ENCODE measurements at places on chromosomes 2 and 18. TPM values are rescaled to one million over a fixed set of nuclear protein-coding genes. Genes with fewer than 3 reads are reported as not detected.

DNA sequence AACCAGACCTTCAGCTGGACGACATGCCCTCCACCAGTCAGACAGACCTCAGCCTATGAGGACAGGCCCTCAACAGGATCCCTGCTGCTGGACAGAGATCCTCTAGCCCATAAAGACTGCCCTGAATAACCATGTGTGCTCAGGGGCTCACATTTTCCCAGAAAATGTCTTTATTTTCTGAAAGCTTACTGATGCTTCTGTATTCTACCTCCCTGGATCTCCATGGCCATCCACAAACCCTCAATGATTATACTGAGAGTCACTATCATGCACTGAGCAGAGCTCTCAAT is 1.8 kb upstream of the PTPN18 start:
- H3K36me3 ChIP-seq, result no peaks in the 10 kb centered on the region
- H3K4me1 ChIP-seq, result no peaks in the 10 kb centered on the region
- peaks cover 16% of the 10 kb centered on the region for H3K27me3 ChIP-seq

DNA sequence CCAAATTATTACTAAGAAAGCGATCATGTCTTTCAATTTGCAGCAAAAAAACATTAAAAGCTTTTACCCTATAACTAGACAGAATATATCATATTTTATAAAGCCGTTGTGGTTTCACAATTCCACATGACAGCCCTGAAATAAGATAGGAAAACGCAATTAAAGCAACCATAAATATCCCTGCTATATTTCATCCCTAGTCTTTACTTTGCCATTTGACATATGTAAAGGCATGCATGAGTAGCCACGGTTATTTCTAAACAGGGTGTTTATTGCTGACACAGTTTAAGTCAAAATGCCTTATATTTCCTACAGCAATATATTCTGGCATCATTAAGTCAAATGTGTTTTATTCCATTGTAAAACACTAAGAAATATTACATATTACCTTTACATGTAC is 239.9 kb downstream of the DSEL start:
- H3K4me1 ChIP-seq, result no peaks in the 10 kb centered on the region
- H3K36me3 ChIP-seq, result no peaks in the 10 kb centered on the region
- no peak for DNase-seq
- H3K4me3 ChIP-seq, result no peak overlapping the region

- no peaks in the 10 kb centered on the region for H3K27me3 ChIP-seq
- no peak overlapping the region for H3K4me3 ChIP-seq
- peak overlapping the region; percentile 46 for H3K27ac ChIP-seq
- H3K36me3 ChIP-seq, result no peaks in the 10 kb centered on the region
- no peak for DNase-seq
Measured at GRCh38 chr2:215620528-215620927, 184.7 kb upstream of the FN1 start.

DNA sequence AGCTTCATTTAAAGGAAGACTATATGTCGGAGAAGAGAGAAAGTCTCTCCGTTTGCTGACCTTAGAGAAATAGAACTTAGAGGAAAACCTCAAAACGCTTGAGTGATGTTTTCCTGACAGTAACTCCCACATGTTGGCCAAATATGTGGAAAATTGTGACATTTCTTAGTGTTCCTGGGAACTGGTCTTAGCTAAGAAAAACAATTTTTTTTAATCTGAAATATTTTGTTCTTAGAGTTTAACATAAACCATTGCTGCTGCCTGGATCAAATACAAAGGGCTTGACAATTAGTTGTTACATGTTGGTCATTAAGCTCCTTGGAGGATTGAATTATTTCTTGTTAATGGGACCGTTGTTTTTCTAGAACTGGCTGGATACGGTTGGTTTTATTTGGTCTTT is 16.3 kb downstream of the DYNC2LI1 start:
- no peak overlapping the region for H3K27ac ChIP-seq
- peaks cover 3% of the 10 kb centered on the region for H3K36me3 ChIP-seq
- H3K27me3 ChIP-seq, result no peaks in the 10 kb centered on the region
- H3K4me3 ChIP-seq, result no peak overlapping the region
- H3K4me1 ChIP-seq, result no peaks in the 10 kb centered on the region

DNA sequence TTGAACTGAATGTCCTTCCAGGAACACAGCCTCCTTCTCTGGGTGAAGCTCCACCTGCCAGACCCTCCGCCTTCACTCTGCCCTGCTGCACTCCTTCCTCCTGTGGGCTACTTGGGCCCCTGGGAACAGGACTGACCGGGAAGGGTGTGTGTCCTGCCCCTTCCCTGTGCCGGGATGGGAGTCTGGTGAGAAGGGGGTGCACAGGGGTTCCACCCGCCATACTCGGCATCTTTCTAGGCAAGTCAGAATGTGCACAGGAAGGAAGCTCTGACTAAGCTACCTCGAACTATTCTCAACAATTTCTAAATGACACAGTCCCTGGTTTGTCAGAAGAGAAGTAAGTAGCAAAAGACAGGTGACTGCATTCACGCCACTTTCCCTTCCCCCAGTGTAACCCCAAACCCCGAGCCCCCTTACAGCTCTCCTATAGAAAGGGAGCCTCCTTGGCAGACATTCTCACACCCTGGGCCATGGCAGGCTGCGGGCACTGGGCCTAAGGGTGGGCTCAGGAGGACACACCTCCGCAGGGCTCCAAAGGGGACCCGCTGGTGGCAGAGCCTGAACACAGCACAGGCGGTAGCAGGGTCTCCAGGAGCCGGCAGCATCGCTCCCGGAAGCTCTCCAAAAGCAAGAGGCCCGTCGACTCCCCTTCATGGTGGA is 184.1 kb downstream of the HDAC4 start:
- no peaks in the 10 kb centered on the region for H3K27me3 ChIP-seq
- peak; percentile 58 for DNase-seq
- peaks cover 8% of the 10 kb centered on the region for H3K36me3 ChIP-seq
- peak overlapping the region; percentile 73 for H3K27ac ChIP-seq
- no peak overlapping the region for H3K4me3 ChIP-seq

DNA sequence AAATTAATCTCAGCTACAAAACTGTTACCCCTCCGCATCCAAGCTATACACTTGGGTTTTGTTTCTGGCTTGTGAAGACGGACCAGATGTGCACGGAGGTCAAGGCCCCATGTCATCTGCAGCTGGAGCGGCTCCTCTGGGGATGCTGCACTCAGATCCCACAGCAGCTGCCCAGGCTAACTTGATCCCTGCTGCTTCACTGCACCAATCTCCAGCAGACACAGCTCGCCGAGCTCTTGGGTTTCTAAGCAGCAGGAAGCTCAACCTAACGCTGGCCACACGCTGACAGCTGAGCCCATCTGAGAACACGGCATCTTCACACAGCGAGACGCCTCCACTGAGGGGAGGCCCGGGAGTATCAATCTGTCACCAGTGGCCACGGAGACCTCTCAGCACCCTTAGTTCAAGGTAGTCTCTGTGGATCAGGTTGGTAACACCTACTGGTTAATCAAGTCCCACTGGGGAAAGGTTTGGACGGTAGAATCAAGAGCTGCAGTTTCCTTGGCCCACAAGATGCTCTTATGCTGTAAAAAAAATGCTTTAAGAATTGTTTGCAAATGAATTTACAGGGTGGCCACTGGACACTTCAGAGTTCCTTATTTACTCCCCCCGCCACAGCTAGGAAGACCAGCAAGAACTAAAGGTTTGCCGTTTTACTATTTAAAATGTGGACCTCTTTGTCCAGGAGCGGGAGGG is 67.5 kb downstream of the EMILIN2 start:
- H3K36me3 ChIP-seq, result peaks cover 82% of the 10 kb centered on the region
- H3K27me3 ChIP-seq, result no peaks in the 10 kb centered on the region
- DNase-seq, result no peak

- no peaks in the 10 kb centered on the region for H3K36me3 ChIP-seq
- H3K4me3 ChIP-seq, result no peak overlapping the region
- H3K27me3 ChIP-seq, result no peaks in the 10 kb centered on the region
- H3K27ac ChIP-seq, result no peak overlapping the region
- no peaks in the 10 kb centered on the region for H3K4me1 ChIP-seq
Measured at GRCh38 chr2:102289129-102289528, 22.2 kb upstream of the IL1RL1 start.

DNA sequence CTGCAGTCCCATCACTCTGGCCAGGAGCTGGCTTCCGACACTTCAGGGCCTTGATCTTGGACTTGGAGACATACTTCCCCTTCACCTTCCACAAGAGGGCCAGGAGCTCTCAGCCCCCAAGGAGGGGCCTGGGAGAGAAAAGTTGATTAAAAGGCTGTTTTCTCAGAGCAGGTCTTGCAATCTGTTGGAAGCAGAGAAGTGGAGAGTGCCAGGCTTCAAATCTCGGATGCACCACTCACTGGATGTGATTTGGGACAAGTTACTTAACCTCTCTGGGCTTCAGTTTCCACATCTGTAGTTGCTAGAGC is 255.3 kb downstream of the CYP26B1 start:
- H3K4me3 ChIP-seq, result no peak overlapping the region
- no peaks in the 10 kb centered on the region for H3K4me1 ChIP-seq
- no peaks in the 10 kb centered on the region for H3K27me3 ChIP-seq
- no peaks in the 10 kb centered on the region for H3K36me3 ChIP-seq

DNA sequence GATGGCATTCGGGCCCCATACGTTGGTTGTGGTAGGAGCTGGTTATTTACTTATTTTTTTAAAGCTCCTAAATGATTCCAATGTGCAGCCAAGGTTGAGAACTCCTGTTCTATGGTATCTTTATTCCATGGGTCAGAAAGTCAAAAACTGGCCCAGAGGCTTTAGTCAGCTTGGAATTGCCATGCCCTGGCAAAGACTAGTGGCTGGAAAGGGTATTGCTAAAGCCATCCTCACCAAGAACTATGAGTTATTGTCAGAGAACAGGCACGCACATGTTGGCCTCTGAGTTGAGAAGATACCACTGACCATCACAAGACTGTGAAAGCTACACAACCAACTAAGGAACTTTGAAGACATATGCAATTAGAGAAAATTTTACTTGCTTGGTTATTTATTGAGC is 47.9 kb upstream of the ACMSD start:
- no peaks in the 10 kb centered on the region for H3K27me3 ChIP-seq
- no peak overlapping the region for H3K27ac ChIP-seq
- H3K4me1 ChIP-seq, result no peaks in the 10 kb centered on the region
- no peak overlapping the region for H3K4me3 ChIP-seq
- no peaks in the 10 kb centered on the region for H3K36me3 ChIP-seq

GRCh38 chr2:18516112-18516511 is 44.3 kb downstream of the RDH14 start:
- peaks cover 7% of the 10 kb centered on the region for H3K27me3 ChIP-seq
- DNase-seq, result no peak
- H3K27ac ChIP-seq, result no peak overlapping the region
- no peaks in the 10 kb centered on the region for H3K4me1 ChIP-seq
- no peak overlapping the region for H3K4me3 ChIP-seq

- no peaks in the 10 kb centered on the region for H3K4me1 ChIP-seq
- no peak overlapping the region for H3K4me3 ChIP-seq
- no peaks in the 10 kb centered on the region for H3K36me3 ChIP-seq
Measured at GRCh38 chr2:206614811-206615210, 27.5 kb upstream of the FAM237A start.

DNA sequence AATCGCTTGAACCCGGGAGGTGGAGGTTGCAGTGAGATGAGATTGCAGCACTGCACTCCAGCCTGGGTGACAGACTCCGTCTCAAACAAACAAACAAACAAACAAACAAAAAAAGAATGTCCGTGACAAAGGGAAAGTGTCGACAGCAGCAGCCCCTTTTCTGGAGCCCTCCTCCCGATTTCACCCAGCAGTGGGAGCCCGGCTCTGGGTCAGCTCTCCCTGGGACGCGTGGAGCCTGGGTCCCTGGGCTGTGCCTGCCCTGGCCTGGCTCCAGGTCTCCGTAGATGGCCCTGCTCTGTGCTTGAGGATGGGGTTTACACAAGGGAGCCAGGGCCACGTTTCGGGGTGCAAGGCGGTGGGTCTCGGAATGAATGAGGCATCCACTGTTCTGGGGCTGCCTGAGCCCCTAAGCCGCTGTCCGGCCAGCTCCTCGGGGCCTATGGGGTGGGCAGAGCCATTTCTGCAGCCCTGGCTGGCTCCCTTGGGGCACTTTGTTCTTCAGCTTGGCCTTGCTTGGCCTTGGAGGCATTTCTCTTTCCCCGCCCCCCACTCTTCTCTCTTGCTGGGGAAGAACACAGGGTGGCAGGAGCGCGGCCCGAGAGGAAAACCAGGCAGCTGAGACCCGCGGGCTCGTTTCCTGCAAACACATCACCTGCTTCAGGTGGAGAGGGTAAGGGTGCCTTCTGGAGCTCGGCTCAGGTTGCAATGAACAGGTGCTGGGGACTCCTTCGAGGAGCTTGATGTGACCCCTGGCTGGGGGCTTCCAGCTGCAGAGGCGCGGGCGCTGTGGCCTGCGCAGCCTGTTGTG is 29.1 kb downstream of the RTP5 start:
- no peak overlapping the region for H3K27ac ChIP-seq
- peaks cover 5% of the 10 kb centered on the region for H3K36me3 ChIP-seq

GRCh38 chr2:227473806-227474205 is 1.9 kb downstream of the AGFG1 start:
- no peaks in the 10 kb centered on the region for H3K27me3 ChIP-seq
- H3K4me1 ChIP-seq, result peaks cover 4% of the 10 kb centered on the region
- no peaks in the 10 kb centered on the region for H3K36me3 ChIP-seq
- no peak overlapping the region for H3K27ac ChIP-seq
- no peak overlapping the region for H3K4me3 ChIP-seq
- DNase-seq, result no peak

GRCh38 chr2:226320076-226320948 is 479.3 kb downstream of the IRS1 start:
- DNase-seq, result no peak
- H3K36me3 ChIP-seq, result no peaks in the 10 kb centered on the region
- no peaks in the 10 kb centered on the region for H3K4me1 ChIP-seq
- H3K27me3 ChIP-seq, result no peaks in the 10 kb centered on the region
- no peak overlapping the region for H3K27ac ChIP-seq
- H3K4me3 ChIP-seq, result no peak overlapping the region

GRCh38 chr18:56414357-56414756 is 224.0 kb downstream of the TXNL1 start:
- DNase-seq, result no peak
- H3K27ac ChIP-seq, result no peak overlapping the region
- H3K36me3 ChIP-seq, result no peaks in the 10 kb centered on the region

- H3K36me3 ChIP-seq, result no peaks in the 10 kb centered on the region
- H3K27ac ChIP-seq, result no peak overlapping the region
- no peaks in the 10 kb centered on the region for H3K27me3 ChIP-seq
- peaks cover 37% of the 10 kb centered on the region for H3K4me1 ChIP-seq
- DNase-seq, result no peak
- no peak overlapping the region for H3K4me3 ChIP-seq
Measured at GRCh38 chr18:7779211-7779610, 212.1 kb downstream of the PTPRM start.

Gene ABCB11
- 0.05 TPM for total RNA-seq

Gene QPCT
- 11.4 TPM for total RNA-seq

Gene FASTKD1
- total RNA-seq, result 34.1 TPM

Gene MEP1B
- 0.19 TPM for total RNA-seq

Gene INO80D
- total RNA-seq, result 5.8 TPM

Gene POTEC
- total RNA-seq, result not detected

Gene SIX3
- total RNA-seq, result not detected

Gene LBX2
- 0.09 TPM for total RNA-seq

Gene ZNF514
- 11.5 TPM for total RNA-seq

Gene HOXD13
- total RNA-seq, result not detected

Gene SMYD5
- total RNA-seq, result 11.5 TPM

Gene TPO
- total RNA-seq, result 0.05 TPM

Gene ITPRID2
- 60.2 TPM for total RNA-seq

All from thymus (tissue), 14 donors.